ENCODE measurements at places on chromosomes 6 and 20.
A peak's percentile ranks its signal among the peaks of the same experiment; 100 is the strongest.

DNA sequence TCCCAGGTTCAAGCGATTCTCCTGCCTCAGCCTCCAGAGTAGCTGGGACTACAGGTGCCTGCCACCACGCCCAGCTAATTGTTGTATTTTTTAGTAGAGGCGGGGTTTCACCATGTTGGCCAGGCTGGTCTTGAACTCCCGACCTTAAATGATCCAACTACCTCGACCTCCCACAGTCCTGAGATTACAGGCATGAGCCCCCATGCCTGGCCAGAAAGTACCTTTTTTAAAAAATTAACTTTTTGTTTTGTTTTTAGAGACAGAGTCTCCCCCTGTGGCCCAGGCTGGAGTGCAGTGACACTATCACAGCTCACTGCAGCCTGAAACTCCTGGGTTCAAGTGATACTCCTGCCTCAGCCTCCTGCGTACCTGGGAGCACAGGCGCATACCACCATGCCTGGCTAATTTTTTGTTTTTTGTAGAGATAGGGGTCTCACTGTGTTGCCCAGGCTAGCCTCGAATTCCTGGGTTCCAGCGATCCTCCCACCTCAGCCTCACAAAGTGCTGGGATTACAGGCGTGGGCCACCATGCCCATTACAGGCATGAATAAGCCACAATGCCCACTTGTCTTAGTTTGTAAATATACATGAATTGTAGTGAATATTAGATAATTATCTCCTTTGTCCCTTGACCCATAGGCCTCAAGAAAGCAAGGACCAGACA, 17.4 kb upstream of the EEF1A1 start:
- no peak for DNase-seq

DNA sequence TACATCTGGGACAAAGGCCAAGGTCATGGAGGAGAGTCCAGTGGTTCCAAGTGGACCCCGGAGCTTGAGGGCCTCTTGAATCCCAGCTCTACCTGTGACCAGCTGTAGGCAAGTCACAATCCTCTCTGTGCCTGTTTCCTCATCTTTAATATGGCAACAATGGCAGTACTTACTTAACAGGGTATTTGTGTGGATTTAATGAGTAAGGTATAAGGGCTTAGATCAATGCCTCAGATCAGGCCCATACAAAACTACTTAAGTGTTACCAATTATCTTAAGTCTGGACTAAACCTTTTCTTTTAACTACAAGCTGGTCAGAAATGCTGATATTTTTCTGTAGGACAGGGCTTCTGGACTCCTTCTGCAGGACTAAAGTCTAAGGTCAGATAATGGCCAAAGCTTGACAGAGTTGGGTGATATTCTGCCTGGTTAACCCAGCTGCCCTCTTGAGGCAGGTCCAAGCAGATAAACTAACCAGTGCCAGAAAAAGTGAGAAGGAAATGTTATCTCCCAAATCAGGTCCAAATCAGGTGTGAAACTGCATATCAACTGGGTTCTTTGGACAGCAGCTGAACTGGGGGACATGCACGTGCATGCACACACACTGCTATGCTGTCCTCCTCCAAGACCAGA, 2.2 kb downstream of the SULF2 start:
- no peak for DNase-seq

DNA sequence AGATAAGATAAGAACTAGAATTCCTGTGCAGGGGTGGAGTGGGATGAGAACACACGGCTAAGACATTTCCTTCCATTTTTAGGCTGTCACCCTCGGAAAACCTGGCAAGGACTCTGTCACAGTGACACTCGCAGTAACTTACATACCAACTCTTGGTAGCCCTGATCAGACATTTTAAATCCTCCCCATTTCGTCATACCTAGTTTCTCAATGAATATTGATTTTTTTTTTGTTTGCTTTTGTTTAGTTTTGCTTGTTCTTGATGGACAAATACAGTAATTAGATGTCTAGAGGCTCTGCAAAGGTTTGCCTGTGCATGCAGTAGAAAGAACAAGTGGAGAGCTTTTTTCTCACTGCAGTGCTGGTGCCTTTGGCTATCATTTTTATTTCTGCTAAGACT, 213.0 kb upstream of the FAM83B start:
- no peak for DNase-seq

GRCh38 chr20:3730803-3731672, 1.4 kb upstream of the HSPA12B start:
- DNase-seq, result no peak

- DNase-seq, result no peak
Measured at GRCh38 chr20:2421247-2421646, 40.5 kb downstream of the TGM6 start.

DNA sequence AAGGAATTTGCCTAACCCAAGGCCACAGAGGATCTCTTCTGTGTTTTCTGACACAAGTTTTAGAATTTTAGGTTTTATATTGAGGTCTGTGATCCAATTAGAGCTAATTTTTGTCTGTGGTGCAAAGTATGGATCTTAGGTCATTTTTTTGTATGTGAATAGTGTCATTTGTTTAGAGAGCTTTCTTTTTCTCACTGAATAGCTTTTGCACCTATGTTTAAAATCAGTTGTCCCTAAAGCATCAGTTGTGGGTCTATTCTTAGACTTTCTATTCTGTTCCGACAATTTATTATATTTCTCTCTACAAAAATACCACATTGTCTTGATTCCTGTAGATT, 341 bp upstream of the MCM9 start:
- DNase-seq, result no peak

GRCh38 chr6:130303431-130303830, 62.4 kb upstream of the TMEM200A start:
- DNase-seq, result no peak

DNA sequence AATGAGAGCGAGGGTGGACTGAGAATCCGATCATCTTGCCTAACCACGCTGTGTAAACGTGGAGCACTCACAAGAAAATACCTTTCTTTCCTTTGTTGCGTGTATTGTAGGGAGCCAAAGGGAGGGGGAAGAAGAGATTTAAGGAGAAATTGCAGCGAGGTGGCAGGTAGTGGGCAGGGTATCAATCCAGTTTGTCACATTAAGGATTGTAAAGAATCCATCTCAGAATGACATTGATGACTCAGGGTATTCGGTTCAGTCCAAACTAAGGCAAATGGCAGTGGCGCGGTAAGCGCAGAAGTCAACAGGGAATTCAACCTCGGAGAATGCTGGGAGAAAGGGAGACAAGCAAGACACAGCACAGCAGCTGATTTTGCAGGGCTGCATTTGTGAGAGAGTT, 146.2 kb downstream of the ID4 start:
- DNase-seq, result no peak

DNA sequence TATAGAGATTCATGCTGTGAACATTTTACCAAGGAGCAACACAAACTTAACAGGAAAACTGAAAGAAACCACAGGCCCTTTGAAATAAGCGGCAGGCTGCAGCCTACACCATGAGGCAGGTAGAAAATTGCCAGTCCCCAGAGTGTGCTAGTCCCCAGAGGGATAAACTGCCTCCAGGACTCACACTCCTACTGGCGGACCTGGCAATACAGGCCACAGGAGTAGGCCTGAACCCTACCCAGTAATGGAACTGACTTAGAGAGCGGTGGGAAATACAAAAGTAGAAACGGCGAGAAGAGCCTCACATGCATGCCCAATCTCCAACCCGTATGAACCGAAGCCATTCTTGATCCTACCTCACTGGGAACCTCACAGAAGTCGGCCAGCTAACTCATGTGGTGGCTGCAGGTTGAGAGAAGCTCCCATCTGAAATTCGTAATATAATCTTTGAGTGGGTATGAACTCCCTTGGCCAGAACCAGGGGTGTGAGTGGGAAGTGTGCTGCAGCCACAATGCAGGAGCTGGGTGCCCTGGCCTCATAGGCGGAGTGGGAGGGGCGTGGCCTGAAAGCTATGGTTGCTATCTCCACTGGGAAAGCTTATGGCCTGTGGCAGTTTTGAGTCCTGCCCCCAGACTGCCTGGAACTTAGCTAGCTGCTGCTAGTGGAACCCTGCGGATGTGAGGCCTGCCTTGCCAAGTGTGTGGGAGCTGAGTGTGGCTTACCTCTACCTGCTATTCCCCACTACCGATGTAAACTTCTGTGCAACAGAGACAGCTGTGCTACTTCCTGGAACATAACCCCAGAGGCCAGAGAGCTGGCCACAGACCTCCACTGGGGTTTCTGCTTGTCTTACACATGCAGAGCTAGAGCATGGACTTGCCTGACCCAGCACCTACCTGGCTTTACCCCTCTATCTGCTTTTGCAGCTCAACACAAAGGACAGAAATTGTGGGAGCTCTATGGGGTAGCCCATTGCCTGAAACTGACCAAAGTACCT, 146.5 kb upstream of the COL21A1 start:
- no peak for DNase-seq

DNA sequence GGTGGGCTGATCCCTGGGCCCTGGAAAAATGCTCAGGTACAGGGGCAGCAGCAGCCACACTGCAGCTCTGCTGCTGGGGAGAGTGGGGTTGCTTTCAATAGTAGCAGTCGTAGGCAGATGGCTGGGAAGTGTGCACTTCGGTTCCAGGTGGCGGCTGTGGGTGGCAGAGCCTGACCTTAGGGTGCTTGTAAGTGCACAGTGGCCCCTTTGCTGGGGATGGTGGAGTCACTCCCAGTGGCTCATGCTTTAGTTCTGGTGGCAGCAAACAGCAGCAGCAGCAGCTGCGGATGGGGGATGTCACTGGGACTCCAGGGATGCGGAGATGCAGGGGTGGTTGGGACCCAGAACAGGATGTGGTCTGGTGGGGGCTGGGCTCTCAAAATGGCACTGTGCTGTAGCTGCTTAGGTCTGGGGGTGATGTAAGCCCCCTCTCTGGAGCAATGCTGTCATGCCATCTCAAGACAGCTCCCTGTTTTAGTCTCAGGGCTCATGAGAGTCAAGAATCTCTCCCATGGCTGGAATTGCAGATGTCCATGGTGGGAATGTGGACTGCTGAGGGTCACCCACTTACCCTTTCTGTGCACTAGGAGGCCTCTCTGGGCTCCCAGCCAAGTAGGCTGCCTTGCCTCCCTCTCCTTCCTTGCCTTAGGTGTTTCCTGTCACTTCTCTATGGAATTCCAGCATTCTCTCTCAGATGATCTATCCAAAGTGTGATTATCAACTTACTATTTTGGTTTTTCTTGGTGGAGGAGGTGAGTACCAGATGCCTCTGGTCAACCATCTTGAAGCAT, 146.7 kb upstream of the SLC22A23 start:
- no peak for DNase-seq

DNA sequence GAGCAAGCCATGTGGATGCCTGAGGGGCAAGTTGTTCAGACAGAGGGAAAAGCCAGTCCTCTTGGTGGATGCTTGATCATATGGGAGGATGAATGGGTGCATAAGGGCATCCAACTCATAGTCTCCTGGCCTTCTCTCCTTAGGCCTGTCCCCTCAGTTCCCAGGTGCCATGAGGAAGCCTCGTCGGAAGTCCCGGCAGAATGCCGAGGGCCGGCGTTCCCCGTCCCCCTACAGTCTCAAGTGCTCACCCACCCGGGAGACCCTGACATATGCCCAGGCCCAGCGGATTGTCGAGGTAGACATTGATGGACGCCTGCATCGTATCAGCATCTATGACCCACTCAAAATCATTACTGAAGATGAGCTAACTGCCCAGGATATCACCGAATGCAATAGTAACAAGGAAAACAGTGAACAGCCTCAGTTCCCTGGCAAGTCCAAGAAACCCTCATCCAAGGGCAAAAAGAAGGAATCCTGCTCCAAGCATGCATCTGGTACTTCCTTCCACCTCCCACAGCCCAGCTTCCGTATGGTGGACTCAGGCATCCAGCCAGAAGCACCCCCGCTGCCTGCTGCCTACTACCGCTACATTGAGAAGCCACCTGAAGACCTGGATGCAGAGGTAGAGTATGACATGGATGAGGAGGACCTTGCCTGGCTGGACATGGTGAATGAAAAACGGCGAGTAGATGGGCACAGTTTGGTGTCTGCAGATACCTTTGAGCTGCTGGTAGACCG, 3.8 kb downstream of the BRPF3 start:
- no peak for DNase-seq

- no peak for DNase-seq
Measured at GRCh38 chr20:19695081-19695480, 63.0 kb upstream of the RIN2 start.

GRCh38 chr20:11826334-11826733, 91.4 kb upstream of the BTBD3 start:
- no peak for DNase-seq

GRCh38 chr6:63672582-63673129, 37.1 kb downstream of the PHF3 start:
- DNase-seq, result no peak

- no peak for DNase-seq
Measured at GRCh38 chr6:137623293-137623692, 129.1 kb upstream of the OLIG3 start.

- no peak for DNase-seq
Measured at GRCh38 chr6:41580690-41581089, 34.5 kb downstream of the FOXP4 start.

DNA sequence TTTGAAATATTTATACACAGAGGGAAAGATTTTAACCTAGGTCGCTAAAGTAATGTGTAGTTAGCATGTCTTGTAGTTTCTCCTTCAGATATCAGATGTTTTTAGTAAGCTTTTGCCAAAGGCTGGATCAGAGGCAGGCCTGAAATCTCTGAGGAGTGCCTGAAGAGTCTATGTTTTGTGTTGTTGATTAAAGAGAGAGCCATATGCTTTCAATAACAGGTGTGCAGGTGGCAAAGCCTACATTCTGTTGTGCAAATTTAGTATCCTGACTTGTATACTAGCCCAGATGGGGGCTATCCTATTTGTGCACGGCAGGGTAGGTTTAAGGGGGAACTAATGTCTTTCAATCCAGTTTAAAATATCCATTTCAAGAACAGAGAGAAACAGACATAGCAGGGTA, 167.1 kb upstream of the ATXN1 start:
- DNase-seq, result no peak

GRCh38 chr6:149211046-149211571, 106.4 kb upstream of the TAB2 start:
- DNase-seq, result peak; percentile 24

- DNase-seq, result no peak
Measured at GRCh38 chr6:20751293-20751935, 217.2 kb downstream of the CDKAL1 start.

DNA sequence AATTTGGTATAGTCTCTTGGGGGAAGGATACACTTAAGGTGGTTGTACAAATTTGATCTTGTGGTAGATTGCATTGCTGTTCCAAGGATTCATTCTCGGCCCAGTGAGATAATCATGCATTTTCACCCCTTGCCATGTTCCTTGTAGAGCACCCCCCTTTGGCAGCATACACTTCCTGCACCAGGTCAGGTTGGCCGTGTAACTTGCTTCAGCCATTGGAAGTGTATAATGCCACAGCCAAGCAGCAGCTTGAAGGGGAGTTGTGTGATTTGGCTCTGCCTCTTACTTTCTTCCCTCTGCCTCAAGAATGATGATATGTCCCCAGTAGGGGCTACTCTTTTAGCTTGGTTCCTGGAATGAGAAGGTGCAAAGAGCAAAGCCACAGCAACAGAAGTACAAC, 21.9 kb downstream of the CCN2 start:
- DNase-seq, result no peak

- no peak for DNase-seq
Measured at GRCh38 chr6:27977387-27977786, 20.3 kb downstream of the OR2B6 start.
